ENCODE measurements at places on chromosomes 2 and 18. TPM values are rescaled to one million over a fixed set of nuclear protein-coding genes. Genes with fewer than 3 reads are reported as not detected.

GRCh38 chr2:61671561-61672315 is 133.6 kb upstream of the XPO1 start:
- DNase-seq = no peak

DNA sequence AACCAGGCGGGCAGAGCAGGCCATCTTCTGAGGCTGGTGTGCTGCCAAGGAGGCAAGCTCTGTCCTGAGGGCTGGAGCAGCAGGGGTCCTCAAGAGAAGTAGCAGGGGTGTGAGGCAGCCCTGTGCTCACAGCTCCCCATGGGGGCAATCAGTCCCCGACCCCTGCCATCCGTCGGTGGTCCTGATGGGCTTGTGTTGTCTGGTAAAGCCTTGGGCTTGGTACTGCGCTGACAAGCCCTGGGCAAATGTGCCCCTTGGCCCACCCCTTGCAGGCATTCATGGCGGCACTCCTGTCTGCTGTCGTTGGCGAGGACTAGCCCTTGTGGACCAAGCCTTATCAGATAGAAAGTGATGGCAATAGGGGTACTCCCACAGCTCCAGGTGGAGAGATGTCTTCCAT is 22.6 kb upstream of the SCLY start:
- DNase-seq = no peak

DNA sequence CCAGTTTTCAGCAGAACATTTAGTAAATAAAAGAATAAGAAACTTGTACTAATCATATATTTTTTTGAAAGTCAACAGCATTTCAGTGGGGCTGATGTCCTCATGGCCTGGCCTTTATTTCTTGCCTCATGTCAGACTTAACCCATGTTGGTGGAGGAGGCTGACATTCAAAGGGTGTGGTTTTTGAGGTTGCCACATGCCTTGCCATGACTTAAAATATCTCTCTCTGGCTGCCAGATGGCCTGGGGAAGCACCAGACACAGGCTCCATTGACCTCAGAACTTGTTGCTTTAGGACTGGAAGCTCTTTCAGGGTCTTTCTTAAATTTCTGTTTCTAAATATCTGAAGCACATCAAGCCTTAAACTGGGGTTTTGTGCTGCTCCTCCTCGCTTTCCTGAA is 32.5 kb upstream of the CD28 start:
- DNase-seq = no peak

GRCh38 chr2:176284461-176285049 is 15.3 kb downstream of the MTX2 start:
- DNase-seq = no peak

CYP27A1 gene
- total RNA-seq = 20.4 TPM

CYRIA gene
- 7.0 TPM for total RNA-seq

REG1B gene
- total RNA-seq = 8.1 TPM

Measured in mucosa of gallbladder (tissue), 1 donor.